Glutamatergic neuron (in vitro differentiated cells): ENCODE measurements at places on chromosomes 12 and 14. TPM values are rescaled to one million over a fixed set of nuclear protein-coding genes. Genes with fewer than 3 reads are reported as not detected.

- no peak overlapping the region for H3K4me3 ChIP-seq
- peak overlapping the region; percentile 69 for H3K27ac ChIP-seq
- H3K27me3 ChIP-seq, result peaks cover 32% of the 10 kb centered on the region
- H3K36me3 ChIP-seq, result peaks cover 5% of the 10 kb centered on the region
- peaks cover 59% of the 10 kb centered on the region for H3K4me1 ChIP-seq
These were observed 51.0 kb upstream of the SRSF5 start for GRCh38 chr14:69715725-69716477.

DNA sequence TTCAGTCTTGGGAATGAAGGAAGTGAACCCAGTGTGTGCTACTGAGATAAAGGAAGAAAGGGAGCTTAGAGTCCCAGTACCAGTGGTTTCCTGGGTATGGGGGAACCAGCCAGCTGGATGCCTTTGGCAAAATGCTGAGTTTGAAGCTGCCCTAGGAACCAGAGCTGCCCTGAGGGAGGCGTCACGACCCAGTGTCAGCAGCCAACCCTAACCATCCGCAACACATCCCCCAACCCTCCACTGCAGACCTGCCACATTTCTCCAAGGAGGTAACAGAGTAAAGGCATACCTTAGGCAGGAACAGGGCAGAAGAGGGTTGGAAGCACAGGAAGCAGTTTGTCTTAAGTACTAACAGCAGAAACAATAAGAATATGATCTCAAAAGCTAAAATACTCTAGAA, 28.6 kb downstream of the PRDM4 start:
- H3K27me3 ChIP-seq, result peaks cover 1% of the 10 kb centered on the region
- peaks cover 3% of the 10 kb centered on the region for H3K4me1 ChIP-seq
- no peak overlapping the region for H3K4me3 ChIP-seq
- no peaks in the 10 kb centered on the region for H3K36me3 ChIP-seq
- H3K27ac ChIP-seq, result no peak overlapping the region

PTGER2 gene
- not detected for total RNA-seq

C1QL4 gene
- 4.8 TPM for total RNA-seq

- H3K27ac ChIP-seq, result no peak overlapping the region
- peaks cover 3% of the 10 kb centered on the region for H3K4me1 ChIP-seq
These were observed 32.5 kb downstream of the BRMS1L start for GRCh38 chr14:35858521-35859209.

LRRK2 gene
- total RNA-seq, result not detected

DNA sequence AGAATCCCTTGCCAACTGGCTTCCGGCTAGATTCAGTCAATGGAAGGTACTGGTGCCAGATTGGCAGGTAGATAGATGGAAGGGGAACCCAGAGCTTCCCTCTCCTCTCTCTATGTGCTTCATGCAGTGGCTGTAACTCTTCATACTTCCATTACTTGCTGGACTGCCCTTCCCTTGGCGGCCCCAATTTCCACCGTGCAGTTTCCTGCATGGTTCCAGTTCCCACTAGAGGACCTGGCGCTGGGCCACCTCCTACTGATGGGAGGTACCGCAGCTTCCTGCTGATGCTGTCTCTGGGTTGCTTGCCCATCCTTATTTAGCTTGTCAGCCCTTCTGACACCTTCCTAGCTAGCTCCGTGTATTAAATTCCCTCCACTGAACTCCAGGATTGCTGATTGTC, 226.4 kb downstream of the ANO2 start:
- no peak overlapping the region for H3K27ac ChIP-seq
- no peaks in the 10 kb centered on the region for H3K4me1 ChIP-seq

- peak; percentile 76 for DNase-seq
- H3K4me1 ChIP-seq, result peaks cover 30% of the 10 kb centered on the region
- H3K27me3 ChIP-seq, result no peaks in the 10 kb centered on the region
These were observed 94.1 kb downstream of the SLC25A47 start for GRCh38 chr14:100416921-100417860.

DNA sequence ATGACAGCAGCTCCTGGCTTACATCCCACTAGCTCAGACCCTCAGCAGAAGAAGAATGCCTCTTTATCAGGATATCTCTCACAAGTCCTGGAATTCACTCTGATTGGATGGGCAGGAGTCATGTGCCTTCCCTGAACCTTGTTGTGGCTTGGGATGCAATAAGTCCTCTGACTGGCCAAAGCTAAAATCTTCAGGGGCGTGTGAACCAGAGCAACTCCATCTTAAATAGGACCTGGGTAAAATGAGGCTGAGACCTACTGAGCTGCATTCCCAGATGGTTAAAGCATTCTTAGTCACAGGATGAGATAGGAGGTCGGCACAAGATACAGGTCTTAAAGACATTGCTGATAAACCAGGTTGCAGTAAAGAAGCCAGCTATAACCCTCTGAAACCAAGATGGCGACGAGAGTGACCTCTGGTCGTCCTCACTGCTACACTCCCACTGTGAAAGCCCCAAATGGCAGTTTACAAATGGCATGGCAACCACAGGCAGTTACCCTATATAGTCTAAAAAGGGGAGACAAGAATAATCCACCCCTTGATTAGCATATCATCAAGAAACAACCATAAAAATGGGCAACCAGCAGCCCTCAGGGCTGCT, 60.4 kb upstream of the FICD start:
- no peaks in the 10 kb centered on the region for H3K36me3 ChIP-seq
- no peaks in the 10 kb centered on the region for H3K4me1 ChIP-seq

- no peak overlapping the region for H3K4me3 ChIP-seq
- no peak for DNase-seq
These were observed 3.0 kb upstream of the PLXNC1 start for GRCh38 chr12:94145191-94145983.

DNA sequence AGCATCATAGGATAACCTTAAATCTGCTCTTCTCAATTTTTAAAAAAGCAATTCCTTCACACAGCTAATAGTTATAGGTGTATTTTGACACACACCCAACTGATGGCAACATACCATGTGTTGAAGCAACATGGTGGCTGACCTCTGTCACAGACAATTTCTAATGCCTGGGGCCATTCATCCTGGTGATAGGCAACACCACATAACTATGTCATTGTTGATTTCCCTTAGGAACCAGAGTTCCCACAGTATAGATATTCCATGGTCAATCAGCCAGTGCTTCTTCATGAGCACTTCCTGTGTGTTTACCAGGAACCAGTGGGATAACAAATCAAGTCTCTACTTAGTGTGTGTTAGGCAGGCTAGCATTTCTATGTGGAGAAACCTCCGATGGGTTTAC, 88.3 kb downstream of the FIGNL2 start:
- H3K36me3 ChIP-seq, result peaks cover 3% of the 10 kb centered on the region
- no peak overlapping the region for H3K27ac ChIP-seq
- no peak for DNase-seq
- H3K27me3 ChIP-seq, result no peaks in the 10 kb centered on the region
